NCI-H345 (cell line): ENCODE measurements at places on chromosomes 5 and 9.

- DNase-seq: no peak
Observed at GRCh38 chr9:113296796-113297558, 6.2 kb downstream of the RNF183 start.

DNA sequence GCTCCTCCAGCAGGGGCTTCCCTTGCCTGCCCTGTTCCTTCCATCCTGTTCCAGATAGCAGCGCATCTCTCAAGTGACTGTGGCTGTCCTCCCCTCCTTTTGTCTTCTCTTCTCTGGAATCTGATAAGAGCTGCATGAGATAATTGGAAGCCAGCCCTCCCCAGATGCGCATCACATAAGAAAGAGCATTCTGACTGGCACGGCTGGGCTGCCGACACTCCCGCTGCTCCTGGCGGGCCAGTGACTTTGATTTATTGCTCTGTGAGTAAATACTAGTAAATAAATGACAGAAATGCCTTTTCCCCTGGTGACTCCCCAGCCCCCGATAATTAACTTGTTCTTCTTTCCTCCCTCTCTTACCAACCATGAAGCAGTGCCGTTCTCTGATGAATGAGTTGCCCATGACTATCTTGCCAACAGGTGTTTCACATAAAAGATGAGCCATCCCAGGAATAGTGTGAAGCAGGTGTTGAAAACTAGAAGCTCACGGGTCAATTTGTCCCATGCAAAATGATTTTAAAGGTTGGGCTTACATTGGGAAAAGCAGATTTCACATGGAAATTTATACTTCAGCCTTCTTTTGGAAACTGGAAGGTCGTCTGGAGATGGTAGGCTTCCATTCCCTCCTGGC, 212.3 kb downstream of the ERCC6L2 start:
- DNase-seq: peak; percentile 60

- no peak for DNase-seq
Observed at GRCh38 chr5:163459462-163459818, 462 bp downstream of the NUDCD2 start.

DNA sequence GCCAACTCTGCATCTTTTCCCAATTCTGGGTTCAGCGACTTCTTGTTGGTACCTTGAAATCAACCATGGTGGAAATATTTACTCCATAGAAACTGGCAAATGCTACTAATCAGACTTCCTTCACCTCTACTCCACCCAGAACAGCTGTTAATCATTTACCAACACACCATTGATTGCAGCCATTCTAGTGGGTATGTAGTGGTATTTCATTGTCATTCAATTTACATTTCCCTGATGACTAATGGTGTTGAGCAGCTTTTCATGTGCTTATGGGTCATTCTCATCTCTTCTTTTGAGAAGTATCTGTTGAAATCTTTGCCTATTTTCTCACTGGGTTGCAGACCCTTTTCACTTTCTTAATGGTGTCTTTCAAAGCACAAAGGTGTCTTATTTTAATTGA, 122.4 kb upstream of the MSX2 start:
- DNase-seq: no peak

DNA sequence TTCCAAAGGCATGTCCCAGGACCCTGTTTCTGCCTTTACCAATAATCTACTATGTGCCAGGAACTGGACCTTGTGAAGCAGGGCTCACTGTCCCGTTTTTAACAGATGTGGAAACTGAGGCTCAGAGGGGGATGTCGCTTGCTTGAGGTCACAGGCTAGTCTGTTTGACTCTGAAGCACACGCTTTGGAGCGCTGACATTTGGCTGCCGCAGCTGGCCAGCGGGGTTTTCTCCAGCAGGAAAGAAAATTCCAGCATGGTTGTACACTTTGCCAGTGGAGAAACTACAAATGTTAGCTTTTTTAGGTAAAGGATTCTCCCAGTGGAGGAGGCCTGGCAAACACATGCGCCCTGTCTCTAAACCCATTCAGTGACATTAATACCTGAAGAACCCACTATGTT, 50.5 kb downstream of the SH3PXD2B start:
- no peak for DNase-seq

DNA sequence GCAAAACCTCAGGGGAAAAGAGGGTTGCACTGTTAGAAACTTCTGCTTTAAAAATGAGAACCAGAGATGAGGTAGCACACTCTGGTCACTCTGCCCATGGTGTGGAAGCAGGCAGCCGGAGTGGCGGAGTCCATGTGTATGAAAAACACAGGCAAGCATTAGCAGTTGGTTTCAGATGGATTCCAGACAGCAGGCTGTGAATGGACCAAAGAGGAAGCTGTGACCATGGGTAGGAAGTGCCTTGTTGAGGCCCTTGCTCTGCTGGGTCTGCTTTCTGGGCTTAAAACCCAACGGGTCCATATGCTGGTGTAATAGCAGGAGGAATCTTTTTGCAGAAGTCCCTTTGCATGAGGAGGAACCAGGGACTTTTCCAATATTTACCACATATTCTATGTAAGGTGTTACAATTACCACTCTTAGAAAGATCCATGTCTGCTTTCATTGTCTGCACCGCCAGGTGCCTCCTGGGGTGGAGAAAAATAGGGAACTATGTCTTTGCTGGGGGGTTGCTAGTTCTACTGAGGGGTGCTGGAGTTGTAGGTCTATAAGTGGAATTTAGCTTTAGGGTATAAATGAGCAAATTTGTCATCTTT, 77.0 kb downstream of the ANKRD55 start:
- no peak for DNase-seq

- DNase-seq: peak; percentile 55
Observed at GRCh38 chr9:95505717-95506427, 10.9 kb downstream of the PTCH1 start.

DNA sequence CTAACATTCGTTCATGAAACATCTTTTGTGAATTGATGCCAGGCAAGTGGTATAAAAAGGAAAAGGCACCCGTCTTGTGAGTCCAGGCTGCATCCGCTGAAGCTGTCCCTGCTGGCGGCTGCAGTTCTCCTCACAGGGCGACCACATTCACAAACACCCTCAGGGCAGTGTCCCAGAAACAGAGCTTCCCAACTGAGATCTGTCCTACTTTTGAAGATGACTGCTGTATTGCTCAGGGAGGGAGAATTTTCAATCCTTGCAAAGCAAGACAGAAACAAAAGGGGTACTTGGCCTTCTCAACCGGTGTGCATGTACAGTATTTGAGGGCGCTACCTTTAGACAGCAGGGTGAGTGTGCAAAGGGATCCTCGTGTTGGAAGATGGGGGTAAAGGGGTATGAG, 316.1 kb downstream of the GADD45G start:
- no peak for DNase-seq
